ENCODE measurements at places on chromosomes 5 and 9.
A peak's percentile ranks its signal among the peaks of the same experiment; 100 is the strongest.

DNA sequence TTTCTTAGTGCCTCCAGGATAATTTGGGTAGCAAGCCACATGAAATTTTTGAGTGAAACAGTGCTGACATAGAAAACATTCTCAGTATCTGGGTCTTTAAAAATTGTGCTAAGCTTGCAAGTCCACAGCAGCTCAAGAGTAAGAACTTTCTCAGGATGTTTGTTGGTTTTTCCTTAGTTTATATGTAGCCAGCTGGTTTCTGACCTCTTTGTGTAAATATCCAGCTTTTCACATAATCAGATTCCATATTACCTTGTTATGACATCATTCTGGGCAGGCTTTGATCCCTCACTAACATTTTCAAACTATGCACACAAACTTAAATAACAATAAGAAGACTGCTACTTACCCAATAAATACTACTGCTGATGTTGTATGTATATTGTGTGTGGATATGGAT, 82.9 kb upstream of the VCAN start:
- no peak for DNase-seq

DNA sequence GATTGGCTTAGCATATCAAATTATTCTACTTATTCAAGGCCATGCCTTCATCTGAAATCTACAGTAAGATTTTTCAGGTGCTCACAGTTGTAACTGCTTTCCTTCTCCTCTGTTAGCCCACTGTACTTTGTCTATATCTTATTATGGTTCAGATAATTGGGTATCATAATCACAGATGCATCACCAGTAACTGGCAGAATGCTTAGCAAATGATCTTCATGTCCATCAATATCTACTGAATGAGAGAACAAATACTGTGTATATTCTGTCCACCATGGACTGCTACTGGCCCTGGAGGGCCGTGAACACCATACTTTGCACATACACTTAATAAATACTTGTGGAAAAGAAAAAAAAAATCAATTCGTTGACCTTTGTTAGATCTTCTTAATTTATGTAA, 96.2 kb downstream of the MEF2C start:
- no peak for DNase-seq

GRCh38 chr5:77356740-77357139, 135.4 kb downstream of the WDR41 start:
- DNase-seq = peak; percentile 68

DNA sequence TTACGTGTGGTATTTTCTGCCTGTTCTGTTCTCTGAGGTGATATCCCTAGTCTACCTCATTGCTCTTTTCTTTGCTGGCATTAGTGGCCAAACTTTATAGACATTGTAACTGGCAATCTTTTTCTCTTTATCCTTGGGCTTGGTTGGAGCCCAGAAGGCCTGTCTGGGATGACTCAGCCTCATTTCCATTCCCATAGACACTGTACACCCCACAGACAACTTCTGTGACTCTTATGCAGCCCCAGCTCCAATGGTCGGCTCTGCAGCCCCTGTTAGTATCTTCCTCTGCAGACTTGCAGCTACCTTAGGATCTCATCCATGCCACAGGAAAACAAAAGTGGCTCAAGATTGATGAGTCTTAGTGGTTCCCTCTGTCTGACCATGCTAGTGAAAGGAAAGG, 79.8 kb downstream of the CFAP95 start:
- no peak for DNase-seq

Data from AG10803 (cell line).